ENCODE measurements at places on chromosomes 7 and 10.

- DNase-seq = no peak
Measured at GRCh38 chr10:129319934-129320333, 147.1 kb upstream of the MGMT start.

DNA sequence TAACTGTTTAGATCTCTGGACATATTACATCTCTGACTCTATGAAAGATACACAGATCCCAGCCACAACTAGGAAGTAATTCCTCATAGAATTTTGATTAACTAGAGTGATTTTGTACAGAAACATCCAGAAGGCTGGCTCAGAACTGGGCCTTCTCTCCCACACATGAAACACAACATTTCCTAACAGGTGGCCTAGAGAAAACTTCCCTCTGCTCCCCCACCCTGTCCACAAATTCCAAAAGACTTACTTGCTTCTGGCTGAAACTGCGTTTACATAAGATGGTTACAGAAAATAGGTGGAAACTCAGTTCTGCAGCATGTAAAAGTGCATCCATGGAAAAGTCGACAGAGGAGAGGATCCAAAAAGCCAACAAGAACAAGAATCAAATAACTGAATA, 132.9 kb downstream of the FZD1 start:
- DNase-seq = no peak

DNA sequence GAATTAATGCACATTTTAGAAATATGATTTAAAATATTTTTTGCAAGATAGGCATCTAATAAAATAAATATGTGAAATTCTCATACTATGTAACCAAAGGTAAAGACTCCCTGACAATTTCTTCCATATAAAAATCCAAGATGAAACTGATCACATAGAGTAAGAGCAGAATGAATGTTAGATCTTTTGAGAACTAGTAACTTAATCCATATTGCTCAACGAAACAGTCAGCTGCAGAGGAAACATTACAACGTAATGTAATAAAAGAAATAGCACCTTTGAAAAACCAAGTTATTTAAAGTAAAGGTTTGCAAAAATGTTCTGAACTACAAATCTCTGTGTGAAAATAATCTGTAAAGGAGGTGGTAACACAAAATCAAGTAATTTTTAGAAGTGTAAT, 28.8 kb downstream of the HACD1 start:
- no peak for DNase-seq

- no peak for DNase-seq
Measured at GRCh38 chr10:17504547-17505245, 50.3 kb upstream of the ST8SIA6 start.

DNA sequence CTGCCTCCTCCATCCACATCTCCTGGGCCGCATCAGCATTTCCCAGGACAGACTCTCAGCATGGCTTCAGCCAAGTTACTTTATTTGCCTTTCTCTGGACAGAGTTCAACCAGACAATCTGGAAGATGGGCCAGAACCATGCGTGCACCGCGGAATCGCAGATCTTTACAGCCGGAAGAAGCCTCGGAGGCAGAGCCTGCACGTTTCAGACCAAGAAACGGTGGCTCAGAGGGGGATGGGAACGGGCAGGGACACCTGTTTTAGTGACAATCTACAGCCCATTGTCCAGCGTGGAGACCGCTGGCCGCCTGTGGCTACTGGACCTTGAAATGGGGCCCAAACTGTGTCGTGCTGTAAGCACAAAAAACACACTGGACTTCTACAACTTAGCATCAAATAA, 3.5 kb downstream of the VIPR2 start:
- DNase-seq = no peak

DNA sequence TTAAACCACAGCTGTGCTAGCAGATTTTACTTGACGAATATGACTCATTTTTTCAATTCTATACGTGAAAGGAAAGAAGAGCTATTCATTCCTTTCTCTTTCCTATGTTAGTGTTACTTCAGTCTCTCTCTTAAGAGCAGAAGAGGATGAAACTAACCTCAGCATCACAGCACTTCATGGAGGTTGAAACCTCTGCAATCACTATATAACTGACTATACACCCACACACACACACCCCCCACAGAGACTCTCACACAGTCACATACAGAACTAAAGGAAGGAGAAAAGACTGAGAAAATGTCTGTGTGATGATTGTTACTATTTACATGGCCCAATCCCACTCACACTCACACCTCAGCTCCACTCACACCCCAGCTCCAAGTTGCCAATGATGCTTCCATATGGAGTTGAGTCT, 104.2 kb downstream of the KIF20B start:
- DNase-seq = no peak

DNA sequence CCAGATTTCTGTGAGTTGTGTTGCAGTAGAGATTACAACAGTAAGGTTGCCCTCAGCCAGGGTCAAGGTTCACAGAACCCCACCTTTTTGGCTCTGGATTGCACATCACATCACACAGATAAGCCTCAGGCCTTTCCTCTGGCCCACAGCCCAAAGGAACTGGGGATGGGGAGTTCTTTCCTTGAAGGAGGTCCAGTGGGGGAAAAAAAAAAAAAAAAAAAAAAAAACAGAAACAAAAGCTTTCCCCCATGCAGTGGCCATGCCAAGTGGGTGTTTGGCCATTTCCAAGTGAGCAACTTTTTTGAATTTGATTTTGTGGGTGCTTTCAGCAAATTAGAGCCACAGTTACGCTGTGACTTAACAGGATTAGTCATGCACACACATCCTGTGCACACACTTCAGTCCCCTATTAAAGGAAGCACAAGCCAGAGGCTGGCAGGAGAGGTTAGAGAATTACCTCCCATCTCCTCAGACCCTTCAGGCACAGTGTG, 79.3 kb upstream of the NANOS1 start:
- DNase-seq = no peak

GRCh38 chr7:32020551-32021159, 49.6 kb downstream of the PDE1C start:
- no peak for DNase-seq

GRCh38 chr7:73833251-73833919, 2.6 kb downstream of the CLDN4 start:
- no peak for DNase-seq

GRCh38 chr10:58467931-58468635, 44.6 kb upstream of the BICC1 start:
- no peak for DNase-seq

GRCh38 chr7:91443862-91444261, 179.6 kb downstream of the FZD1 start:
- no peak for DNase-seq

GRCh38 chr7:116198748-116199410, 11.5 kb upstream of the TES start:
- DNase-seq = no peak

DNA sequence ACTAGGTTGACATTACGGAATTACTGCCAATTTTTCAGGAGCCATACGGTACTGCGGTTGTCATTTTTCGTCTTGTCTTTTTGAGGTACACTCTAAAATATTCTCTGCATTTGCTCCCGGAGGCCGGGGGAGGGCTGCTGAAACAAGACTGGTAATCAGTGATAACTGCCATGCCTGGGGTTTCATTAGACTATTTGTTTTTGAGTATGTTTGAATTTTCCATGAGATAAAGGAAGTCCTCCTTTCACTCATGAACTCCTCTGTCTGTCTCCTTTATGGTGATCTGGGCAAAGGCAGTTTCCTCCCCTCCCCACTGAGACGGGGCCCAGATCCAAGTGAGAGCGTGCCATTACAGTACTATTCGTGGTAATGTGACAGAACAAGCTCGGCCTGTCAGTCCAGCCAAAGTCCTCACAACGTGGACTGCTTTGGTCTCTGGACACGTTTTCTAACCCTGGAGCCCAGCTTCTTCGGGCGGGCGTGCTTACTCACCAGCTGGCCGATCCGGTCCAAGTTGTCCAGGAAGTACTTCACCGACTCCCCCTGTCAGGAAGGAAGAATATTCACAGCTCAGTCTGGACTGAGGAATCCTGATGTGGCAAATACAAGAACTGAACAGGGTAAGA, 45.1 kb downstream of the AMZ1 start:
- DNase-seq = no peak

GRCh38 chr10:133401500-133401899, 7.5 kb downstream of the MTG1 start:
- no peak for DNase-seq

DNA sequence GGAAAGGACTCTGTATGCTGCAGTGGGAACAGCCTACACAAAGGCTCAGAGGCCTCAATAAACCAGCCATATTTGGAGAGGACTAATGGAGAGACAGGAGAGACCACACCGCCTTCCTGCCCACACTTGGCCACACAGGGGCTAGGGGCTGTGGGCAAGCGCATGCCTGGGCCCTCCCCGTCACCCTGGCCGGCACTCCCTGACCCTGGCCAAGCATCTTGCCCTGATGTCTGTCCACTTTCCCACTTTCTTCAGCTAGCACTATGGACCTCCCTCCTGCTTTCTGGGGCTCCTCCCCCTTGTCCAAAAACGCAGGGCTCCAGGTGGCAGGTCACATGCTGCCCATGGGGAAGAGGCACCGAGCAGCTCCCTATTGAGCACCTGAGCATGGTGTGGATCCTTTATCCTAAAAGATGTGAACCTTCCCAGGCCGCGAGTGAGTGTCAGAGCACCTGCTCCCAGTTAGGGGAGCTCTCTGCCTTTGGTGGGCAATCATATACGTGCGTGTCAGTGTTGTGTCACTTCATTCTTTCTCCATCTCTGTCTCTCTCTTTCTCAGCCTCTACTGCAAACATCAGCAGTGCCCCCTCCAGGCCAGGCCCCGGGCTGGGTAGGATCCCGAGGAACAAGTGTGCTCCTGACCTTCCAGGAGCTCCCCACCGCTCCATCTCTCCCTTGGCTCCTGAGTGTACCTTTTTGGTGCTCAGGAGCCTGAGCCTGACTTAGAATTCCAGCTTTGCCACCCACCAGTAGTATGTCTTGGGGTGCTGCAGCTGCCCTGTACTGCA, 74.0 kb downstream of the ZMIZ1 start:
- no peak for DNase-seq

GRCh38 chr10:132341017-132341416, 9.0 kb downstream of the LRRC27 start:
- DNase-seq = no peak

- no peak for DNase-seq
Measured at GRCh38 chr7:48251766-48252165, 80.5 kb downstream of the ABCA13 start.

GRCh38 chr7:92634924-92635519, 44.8 kb upstream of the FAM133B start:
- no peak for DNase-seq

GRCh38 chr7:21334906-21335305, 93.0 kb upstream of the SP4 start:
- no peak for DNase-seq

GRCh38 chr10:74635655-74636054, 190.7 kb upstream of the KAT6B start:
- no peak for DNase-seq

DNA sequence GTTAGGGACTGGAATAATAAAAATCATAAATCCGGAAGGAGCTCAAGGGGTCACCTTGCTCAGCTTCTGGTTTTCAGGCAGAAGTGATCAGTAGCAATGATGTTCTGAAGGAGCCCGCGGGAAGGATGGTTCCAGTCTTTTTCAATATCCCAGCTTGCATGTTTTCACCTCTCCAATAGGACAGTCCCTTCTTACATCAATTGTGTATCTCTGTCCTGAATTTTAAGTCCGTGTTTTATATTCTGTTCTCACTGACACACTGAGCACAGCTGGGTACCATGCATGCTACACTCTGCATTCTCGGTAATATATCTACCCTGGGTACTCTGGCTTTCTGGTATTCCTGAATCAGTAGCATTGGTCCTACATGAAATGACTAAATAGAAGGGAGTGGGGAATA, 55.2 kb upstream of the SLC35B4 start:
- DNase-seq = no peak

DNA sequence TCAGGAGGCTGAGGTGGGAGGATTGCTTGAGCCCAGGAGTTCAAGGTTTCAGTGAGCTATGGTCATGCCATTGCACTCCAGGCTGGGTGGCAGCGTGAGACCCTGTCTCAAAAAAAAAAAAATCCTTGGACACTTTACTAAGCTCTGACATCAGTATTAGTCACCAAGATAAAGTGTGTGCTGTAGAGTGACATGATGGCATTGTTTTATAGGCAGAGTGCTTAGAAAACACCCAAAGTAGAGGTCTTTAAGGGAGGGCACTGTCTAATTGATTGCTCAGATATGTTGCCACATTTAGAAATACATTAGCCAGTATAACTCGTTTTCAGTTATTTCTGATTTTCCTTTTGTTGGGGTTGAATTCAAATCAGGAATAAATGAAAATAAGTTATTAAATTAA, 235.9 kb downstream of the REEP3 start:
- no peak for DNase-seq

GRCh38 chr10:15791816-15792524, 68.3 kb downstream of the MINDY3 start:
- DNase-seq = no peak

DNA sequence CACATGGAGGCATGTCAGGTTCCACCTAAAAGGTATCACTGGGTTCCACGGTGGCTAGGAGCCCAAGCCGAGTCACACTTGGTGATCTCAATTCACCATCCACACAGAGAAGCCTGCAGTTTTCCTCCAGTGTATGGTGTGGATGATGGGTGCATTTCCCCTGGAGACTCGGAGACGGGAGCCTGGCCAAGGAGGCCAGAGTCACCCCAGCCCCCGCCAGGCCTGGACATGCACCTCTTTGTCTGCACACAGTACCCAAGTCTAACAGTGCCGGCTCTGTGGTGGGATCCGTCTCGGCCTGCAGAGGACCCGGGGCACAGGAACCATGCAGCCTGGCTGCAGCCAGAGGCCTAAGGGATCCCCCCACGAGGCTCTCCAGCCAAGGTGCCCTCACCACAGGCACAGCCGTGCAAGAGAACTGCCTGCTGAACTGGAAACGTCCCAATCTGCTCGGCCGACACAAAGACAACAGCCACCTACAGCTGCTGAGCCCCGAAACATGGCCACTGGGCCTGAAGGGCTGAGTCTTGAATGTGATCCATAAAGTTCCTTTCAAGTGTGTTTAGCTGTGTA, 75.2 kb downstream of the DIP2C start:
- DNase-seq = no peak

DNA sequence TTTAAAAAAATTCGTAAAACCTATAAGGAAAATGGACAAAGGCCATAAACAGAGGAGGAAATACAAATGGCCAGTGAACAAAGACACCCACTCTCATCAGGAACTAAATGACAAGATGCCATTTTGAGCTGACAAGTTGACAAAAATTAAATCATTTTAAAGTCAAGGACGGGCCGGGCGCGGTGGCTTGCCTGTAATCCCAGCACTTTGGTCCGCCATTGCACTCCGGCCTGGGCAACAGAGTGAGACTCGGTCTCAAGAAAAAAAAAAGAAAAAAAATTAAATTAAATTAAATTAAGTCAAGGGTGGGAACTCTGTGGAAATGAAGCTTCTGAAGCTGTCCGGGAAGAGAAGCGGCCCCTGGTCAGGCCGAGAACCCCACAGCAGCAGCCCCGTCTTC, 1.2 kb upstream of the NOM1 start:
- DNase-seq = no peak

- DNase-seq = no peak
Measured at GRCh38 chr10:121490871-121491519, 107.2 kb downstream of the FGFR2 start.

Measured in pons (tissue), 1 donor.